ENCODE measurements at places on chromosomes 7 and 10.

DNA sequence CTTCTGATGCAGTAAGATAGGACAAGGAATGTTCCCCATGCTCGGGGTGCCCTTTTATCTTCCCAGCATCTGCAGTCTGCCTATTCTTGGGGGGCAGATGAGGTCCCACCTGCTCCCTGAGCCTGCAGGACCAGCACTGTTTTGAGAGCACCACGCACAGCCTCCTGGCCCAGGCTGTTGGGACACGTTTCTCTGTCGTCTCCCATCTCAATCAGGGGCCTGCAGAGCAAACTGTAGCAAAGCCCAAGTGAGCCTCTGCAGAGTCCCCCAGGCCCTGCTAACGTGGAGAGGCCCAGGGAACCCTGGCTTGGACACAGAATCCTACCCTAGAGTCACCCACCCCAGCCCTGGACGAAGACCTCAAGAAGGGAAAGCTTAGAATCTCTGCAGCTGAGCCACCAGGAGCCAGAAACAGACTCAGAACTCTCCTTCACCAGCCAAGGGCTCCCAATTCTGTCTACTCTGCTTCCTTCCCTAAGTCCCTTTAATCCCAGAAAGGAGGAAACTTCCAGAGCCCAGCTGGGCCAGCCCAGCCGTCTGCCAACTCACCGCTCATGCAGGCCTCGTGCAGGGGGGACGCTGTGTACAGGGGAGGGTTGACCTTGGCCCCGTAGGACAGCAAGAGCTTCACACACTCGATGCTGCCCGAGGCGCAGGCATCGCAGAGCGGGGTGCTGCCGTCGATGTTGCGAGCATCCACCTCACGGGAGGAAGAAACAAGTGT lies 15.6 kb downstream of the ASB13 start:
- DNase-seq: no peak

- DNase-seq: peak; percentile 38
Measured at GRCh38 chr7:116525913-116526861, 1.4 kb downstream of the CAV1 start.

DNA sequence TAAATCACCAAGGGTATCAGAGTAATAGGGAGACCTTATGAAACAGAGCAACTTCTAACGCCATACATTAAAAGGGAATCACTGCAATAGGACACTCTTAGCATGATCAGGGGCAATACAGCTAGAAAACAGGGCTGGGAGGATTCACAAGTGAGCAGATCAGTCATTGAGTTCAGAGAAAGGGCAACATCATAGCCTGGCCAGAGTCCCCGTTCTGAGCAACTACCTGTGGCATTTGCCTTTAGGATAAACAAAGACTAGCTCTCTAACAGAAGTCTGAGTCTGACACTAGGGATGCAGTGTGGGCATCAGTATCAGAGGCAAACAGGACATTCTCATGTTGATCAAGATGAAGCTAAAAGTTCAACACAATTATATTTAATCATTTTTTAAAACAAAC lies 297.9 kb downstream of the DGKB start:
- DNase-seq: no peak

GRCh38 chr10:70292004-70292403 lies 8.2 kb upstream of the NPFFR1 start:
- no peak for DNase-seq

GRCh38 chr7:103573479-103574058 lies 127.6 kb upstream of the SLC26A5 start:
- DNase-seq: no peak

DNA sequence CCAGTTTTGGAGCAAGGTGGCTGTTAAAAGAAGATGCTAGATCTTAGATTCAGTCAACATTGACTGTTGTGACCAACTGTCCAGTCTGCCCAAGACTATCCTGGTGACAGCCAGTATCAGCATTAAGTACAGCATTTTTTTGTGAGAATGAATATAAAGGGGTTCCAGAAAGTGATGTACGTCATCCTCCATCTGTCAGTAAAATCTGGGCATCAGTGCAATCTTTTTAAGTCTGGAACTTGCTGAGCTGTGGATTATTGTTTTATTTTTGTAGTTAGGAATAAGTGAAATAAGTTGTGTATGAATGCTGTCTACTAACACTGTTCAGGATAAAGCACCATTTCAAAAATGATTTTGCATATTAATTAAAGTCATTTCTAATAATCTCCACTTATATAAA lies 1020.0 kb upstream of the GHITM start:
- no peak for DNase-seq

GRCh38 chr10:126833542-126833941 lies 71.7 kb upstream of the DOCK1 start:
- DNase-seq: no peak
